ENCODE measurements at places on chromosomes 7 and 10.

GRCh38 chr10:46052791-46053375 lies 6.8 kb upstream of the MSMB start:
- DNase-seq = no peak

DNA sequence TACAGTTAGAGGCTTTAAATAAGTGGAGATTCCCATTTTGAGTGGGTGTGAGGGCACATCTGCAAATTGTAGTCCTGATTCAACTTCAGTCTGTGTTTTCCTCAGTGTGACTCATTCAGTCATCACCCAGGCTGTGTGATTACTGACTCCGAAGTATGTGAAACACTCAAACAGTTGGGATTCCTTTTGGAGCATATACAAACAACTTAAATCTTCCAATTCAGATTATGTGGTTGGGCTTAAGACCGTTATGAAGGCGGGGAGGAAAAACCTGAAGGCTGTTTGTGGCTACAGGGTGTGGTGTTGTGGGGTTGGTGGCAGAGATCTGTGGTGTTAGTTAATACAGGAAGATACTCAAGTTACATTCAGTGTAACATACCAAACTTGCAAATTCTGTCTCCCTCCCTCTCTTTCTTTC lies 259.7 kb upstream of the FERD3L start:
- no peak for DNase-seq

- no peak for DNase-seq
Measured at GRCh38 chr7:44769776-44770294, 21.2 kb downstream of the ZMIZ2 start.

DNA sequence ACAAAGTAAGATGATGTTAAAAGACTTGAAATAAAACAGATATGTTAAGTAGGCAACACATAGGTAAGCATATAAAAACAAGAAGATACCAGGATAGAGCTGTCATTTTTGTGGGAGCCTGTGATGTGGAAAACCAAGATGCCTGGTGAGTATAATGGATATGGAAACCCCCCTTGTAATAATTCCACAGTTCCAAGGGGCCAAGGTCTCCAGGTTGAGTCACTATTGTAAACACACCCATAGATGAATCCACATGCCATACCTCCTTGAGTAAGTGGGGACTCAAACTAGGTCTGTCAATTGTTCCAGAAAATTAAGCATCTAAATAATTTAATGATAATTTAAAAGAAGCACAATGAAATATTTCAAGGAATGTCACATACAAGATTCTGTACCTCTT lies 15.9 kb downstream of the CAV1 start:
- no peak for DNase-seq

DNA sequence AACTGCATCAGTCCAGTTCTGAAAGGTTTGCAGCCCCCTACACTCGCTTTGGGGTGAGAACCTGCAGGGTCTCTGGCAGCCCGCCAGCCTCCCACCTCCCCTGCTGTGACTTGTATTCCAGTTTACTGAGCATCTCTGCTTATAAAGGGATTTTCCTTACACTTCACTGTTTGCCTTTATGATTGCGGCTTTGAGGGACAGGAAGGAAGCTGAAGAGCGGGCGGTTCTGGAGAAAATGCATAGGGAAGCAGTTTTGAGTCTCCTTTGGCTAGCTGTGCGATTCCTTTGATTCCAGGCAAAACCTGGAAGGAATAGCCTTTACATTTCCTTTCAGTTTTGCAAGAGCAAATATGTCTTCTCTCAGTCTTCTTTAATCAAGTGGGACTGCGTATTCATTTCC lies 65.0 kb upstream of the TRIM8 start:
- DNase-seq = no peak

GRCh38 chr7:18675579-18675978 lies 180.0 kb downstream of the HDAC9 start:
- no peak for DNase-seq

- DNase-seq = no peak
Measured at GRCh38 chr7:138029126-138029525, 27.2 kb upstream of the CREB3L2 start.

GRCh38 chr10:65620404-65621048 lies 1305.3 kb upstream of the LRRTM3 start:
- DNase-seq = no peak

DNA sequence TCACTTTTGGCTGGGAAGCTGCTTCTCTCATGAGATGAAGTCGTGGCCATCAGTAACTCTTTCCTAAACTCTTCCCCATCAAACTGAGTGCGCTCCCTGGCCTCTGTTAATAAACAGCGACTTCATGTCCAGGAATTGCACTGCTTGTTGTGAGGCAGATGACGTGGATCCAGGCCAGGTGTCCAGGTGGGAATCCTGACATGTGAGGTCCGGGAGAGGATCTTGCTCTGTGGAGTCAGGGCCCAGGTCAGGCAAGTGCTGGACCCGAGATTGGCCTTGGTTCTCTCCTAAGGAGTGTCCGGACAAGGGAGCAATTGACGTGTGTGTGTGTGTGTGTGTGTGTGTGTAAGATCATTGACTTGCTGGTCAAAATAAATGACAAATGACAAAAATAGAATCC lies 362.7 kb downstream of the GLRX3 start:
- no peak for DNase-seq

DNA sequence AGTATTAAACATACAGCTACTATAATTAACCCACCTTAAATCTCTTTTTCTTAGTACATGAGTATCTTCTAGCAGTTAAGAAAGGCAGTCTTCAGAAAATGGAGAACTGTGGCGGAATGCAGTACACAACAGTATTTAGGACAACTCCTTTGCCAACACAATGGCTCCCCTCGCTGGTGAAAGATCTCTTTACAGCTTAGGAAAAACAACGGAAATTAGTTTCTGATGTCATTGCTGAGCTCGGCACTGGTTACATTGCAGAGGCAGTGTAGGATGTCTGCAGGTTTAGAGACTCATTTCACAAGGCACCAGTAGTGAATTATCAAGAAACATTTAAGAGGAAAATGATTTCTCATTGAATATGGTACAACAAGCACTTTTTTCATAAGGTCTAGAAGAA lies 43.4 kb downstream of the GLRX3 start:
- DNase-seq = no peak

- DNase-seq = no peak
Measured at GRCh38 chr7:52088008-52088901, 771.6 kb upstream of the COBL start.

- DNase-seq = no peak
Measured at GRCh38 chr7:24370541-24370940, 86.6 kb downstream of the NPY start.

- no peak for DNase-seq
Measured at GRCh38 chr10:62019013-62019684, 117.7 kb downstream of the ARID5B start.

GRCh38 chr7:137987968-137988367 lies 13.9 kb downstream of the CREB3L2 start:
- DNase-seq = no peak

GRCh38 chr7:27178366-27178765 lies 4.2 kb upstream of the HOXA10 start:
- DNase-seq = no peak

GRCh38 chr10:14009371-14010100 lies 321.2 kb downstream of the FRMD4A start:
- peak; percentile 49 for DNase-seq

- no peak for DNase-seq
Measured at GRCh38 chr10:82319074-82319473, 444.1 kb downstream of the NRG3 start.

DNA sequence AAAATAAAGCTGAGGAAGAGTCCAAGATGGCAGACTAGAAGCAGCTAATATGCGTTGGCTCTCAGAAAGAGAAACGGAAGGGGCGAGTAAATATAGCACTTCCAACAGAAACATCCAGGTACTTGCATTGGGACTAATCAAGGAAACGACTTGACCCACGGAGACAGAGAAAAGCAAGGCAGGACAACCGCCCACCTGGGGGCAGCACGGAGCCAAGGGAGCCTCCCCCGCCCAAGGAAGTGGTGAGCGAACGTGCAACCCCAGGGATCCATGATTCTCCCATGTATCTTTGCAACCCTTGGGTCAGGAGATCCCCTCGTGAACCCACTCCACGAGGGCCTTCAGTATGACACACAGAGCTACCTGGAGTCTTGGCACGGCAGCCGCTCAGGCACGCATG lies 45.4 kb upstream of the GRM3 start:
- no peak for DNase-seq

GRCh38 chr7:149007146-149007545 lies 21.2 kb downstream of the PDIA4 start:
- no peak for DNase-seq
